ENCODE measurements at places on chromosomes 16 and 17. TPM values are rescaled to one million over a fixed set of nuclear protein-coding genes. Genes with fewer than 3 reads are reported as not detected.

SYNGR3 gene
- 7.4 TPM for total RNA-seq

EPX gene
- total RNA-seq, result not detected

ZG16 gene
- total RNA-seq, result not detected

PRSS21 gene
- total RNA-seq, result not detected

UBALD1 gene
- total RNA-seq, result 64.1 TPM

FNDC8 gene
- not detected for total RNA-seq

ACACA gene
- total RNA-seq, result 45.9 TPM

Data from A549 treated with dexamethasone at 1 μM for 4 hours (cell line).